ENCODE measurements at places on chromosomes 13 and 19. TPM values are rescaled to one million over a fixed set of nuclear protein-coding genes. Genes with fewer than 3 reads are reported as not detected.

- DNase-seq: no peak
Measured at GRCh38 chr13:114063545-114064449, 68.6 kb downstream of the RASA3 start.

DNA sequence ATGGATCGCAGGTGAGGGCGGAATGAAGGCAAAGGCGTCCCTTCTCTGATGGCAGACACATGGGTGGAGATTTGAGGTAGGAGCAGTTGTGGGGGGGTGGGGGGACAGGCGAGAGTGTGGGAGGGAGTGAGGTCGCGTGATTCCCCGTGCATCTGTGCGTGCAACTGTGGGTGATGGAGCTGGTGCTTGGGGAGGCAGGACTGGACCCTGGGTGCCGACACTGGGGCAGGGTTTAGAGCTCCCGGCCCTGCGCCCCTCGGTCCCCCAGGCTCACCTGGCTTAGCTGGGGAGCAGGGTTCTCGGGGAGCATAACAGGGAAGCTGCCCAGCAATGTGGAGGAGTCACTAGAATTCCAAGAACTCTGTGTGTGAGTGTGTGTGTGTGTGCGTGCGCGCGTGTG is 3.4 kb downstream of the TMPRSS9 start:
- no peak for DNase-seq

DNA sequence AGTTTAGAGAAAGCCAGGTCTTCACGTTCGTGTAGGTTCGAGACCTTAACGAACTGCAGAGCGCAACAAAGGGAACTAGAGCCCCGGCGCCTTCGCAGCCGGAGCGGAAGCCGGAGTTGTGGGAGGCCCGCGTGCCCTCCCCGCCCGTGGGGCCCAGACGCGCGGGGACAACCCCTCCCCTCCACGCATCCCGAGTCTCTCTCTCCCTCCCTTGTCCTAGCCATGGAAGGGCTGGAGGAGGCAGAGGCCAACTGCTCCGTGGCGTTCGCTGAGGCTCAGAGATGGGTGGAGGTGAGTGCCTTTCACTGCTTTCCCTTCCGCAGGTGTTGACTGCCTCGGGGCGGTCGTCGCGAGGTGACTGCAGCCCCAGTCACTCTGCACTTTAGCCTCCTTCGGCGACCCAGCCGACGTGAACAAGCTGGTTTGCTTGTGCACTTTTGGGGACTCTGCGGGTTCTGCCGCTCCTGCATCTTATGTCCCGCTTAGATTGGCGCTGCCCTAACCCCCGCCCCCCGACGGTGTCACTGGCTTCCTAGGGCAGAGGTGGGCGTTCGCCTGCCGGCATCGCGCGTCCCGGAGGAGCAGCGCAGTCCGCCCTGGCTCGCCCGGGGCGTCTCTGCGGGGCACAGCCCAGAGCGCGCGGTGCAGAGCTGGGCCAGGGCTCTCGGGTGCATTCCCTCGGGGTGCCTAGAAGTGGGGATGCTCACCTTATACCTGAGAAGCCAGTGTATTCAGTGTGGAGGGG is 478 bp downstream of the LMO7 start:
- DNase-seq: no peak

- no peak for DNase-seq
Measured at GRCh38 chr19:44748426-44749254, at the start of gene BCL3. TSS of gene BCL3 (plus strand) at chr19:44748708. CDS start at chr19:44748791, 83 bp downstream.

GRCh38 chr13:30892966-30893365 is 13.1 kb upstream of the MEDAG start:
- DNase-seq: no peak

DNA sequence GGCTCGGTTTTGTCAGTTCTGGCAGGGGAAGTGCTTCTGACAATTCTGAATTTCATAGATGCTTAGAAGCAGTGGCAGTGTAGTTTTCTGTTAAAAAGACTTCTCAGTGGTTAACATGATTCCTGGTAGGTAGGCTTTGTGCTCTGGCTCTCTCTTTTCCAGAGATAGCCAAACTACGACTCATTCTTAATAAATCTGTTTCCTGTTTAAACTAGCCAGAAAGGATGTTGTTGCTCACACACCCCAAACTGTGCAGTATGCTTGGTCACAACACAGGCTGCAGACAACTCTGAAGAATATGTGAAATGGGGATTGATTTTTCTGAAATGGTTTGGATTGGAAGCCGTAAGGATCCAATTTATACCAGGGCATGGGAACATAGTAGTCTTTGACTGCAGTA is 711.5 kb downstream of the PCDH17 start:
- no peak for DNase-seq

DNA sequence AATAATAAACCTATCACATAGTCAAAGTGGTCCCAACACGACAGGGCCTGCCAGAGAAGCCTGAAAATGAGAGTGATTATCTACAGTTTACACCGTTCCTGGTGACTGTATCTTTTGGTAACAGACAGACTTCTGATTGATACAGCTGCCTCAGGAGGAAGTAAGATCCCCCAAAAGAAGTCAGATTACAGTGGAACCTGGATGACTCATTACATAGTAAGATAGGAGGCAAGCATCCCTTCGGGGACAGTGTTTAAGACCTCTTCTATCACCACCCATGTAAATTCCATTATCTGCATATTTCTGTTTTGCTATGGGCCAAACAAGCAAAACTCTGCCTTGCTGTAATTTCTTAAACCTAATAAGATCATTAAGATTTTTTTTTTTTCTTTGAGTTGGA is 44.0 kb upstream of the FLT1 start:
- no peak for DNase-seq

DNA sequence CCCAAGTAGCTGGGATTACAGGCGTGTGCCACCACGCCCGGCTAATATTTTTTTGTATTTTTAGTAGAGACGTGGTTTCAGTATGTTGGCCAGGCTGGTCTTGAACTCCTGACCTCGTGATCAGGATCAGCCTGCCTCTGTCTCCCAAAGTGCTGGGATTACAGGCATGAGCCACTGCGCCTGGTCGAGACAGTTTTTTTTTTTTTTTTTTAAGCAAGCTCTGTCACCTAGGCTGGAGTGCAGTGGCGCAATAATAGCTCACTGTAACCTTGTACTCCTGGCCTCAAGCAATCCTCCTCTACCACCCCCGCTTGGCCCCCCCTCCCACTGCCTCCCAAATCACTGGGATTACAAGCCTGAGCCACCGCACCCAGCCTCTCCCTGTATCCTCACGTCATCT is 6.4 kb upstream of the MAP2K7 start:
- no peak for DNase-seq

GRCh38 chr13:43291287-43292060 is 268.1 kb downstream of the DNAJC15 start:
- DNase-seq: no peak

GRCh38 chr19:17947815-17948513 is 15.1 kb downstream of the CCDC124 start:
- no peak for DNase-seq

- no peak for DNase-seq
Measured at GRCh38 chr13:45711951-45712350, 9.8 kb downstream of the CBY2 start.

GRCh38 chr19:5091684-5092480 is 123.0 kb downstream of the KDM4B start:
- DNase-seq: no peak

DNA sequence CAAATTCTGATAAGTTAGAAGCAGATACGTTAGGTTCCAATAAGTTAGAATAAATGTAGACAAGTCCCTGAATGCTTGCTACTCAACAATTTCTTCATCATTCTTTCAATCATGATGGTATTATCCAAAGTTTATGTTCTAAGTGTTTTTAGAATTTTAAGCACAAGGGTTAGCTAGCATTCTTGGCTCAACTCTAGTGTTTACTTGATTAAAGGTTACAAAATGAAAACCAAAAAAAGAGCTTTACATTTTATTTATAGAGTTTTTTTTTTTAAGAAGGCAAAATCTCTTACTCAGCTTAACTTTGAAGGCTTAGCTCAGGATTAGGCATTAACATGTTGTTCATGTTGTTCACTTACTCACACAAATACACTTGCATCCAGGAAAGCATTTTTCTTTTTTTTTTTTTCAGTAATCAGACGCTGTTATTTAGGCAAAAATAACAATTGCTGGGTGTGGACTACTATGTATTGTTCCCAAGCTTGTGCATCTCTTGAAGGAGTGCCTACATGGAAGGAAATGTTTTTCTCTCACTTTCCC is 420.6 kb downstream of the DCT start:
- no peak for DNase-seq

DNA sequence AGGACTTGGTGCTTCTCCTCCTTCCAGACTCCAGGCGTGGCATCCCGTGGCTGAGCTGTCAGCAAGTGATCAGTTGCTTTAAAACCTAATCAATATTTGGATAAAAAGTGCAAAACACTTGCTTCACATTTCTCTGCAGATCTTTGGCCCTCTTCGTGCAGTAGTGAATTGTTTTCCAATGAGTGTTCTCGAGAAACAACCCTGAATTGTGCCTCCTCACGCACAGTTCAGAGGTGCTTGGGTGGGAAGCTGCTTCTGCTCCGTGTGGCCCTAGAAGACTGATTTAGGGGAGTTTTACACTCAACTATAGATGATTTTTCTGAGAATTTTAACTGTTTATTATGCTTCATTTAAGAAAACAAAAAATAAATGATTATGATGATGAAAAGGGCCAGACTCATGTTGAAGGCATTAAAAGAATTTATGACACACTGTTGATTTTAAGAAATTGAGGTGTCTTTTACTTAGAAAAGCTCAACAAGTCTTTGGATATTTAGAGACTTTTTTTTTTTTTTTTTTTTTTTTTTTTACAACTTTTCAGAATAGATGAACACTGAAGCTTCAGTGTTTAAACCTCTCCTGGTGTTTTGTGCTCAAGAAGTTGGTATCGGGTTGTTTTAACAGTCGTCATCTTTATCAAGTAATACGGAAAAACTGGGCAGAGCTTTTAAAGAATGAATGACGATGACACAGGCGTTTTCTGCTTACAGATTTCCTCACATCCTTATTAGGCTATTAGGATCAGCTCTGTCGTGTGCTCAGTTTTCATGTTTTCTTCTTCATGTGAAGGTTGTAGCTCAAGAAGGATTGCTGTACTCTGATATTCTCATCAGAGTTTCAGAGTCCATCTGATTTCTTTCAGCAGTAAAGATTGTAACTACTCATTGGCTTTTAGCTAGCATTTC is 39.5 kb upstream of the TEX29 start:
- DNase-seq: no peak

GRCh38 chr13:73622381-73622780 is 511.8 kb downstream of the KLF12 start:
- DNase-seq: no peak

DNA sequence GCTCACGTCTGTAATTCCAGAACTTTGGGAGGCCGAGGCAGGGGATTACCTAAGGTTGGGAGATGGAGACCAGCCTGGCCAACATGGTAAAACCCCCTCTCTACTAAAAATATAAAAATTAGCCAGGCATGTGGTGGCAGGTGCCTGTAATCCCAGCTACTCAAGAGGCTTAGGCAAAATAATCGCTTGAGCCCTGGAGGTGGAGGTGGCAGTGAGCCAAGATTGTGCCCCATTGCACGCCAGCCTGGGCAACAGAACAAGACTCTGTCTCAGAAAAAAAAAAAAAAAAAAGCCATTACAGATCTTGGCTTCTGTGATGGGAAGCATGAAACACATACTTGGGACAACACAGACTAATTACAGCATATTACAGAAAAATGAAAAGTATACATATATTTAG is 1404.5 kb upstream of the SPRY2 start:
- no peak for DNase-seq

- DNase-seq: no peak
Measured at GRCh38 chr19:6060600-6061375, 49.5 kb downstream of the RFX2 start.

- no peak for DNase-seq
Measured at GRCh38 chr19:47628078-47628771, 19.3 kb downstream of the BICRA start.

GRCh38 chr19:32916969-32917615 is 47.5 kb upstream of the SLC7A9 start:
- no peak for DNase-seq

GRCh38 chr19:33332248-33332647 is 29.9 kb upstream of the CEBPA start:
- DNase-seq: no peak

- DNase-seq: no peak
Measured at GRCh38 chr13:111958612-111959395, 108.1 kb upstream of the SOX1 start.

DNA sequence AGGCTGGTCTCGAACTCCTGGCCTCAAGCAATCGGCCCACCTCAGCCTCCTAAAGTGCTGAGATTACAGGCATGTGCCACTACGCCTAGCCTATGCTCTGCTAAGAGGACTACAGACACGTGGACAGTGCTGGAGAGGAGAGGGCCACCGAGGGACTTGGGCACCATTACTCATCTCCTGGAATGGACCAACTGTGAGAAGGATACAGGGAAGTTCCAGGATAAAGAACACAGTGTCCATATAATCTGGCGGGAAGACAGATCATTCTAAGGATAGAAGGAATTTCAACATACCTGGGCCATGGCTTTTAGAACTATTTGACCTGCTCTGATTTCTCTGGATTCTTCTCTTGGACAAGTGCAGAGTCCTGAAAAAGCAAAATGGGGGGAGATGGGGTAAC is 12.8 kb downstream of the ZNF565 start:
- DNase-seq: no peak

- no peak for DNase-seq
Measured at GRCh38 chr13:110294146-110294545, 12.8 kb downstream of the COL4A1 start.

The PRTN3 gene
- 1.5 TPM for total RNA-seq

The RDH8 gene
- not detected for total RNA-seq

The ZFP28 gene
- total RNA-seq: not detected

The KLC3 gene
- total RNA-seq: 0.49 TPM

The ZNF471 gene
- not detected for total RNA-seq

The TMEM147 gene
- 157 TPM for total RNA-seq

The PEAK3 gene
- not detected for total RNA-seq

The TEKTIP1 gene
- not detected for total RNA-seq

The C2CD4C gene
- total RNA-seq: 13.6 TPM

The KLK11 gene
- total RNA-seq: not detected

The OXGR1 gene
- not detected for total RNA-seq

The POLR1D gene
- total RNA-seq: 75.6 TPM

The C19orf85 gene
- not detected for total RNA-seq

The ABHD13 gene
- total RNA-seq: 4.7 TPM

The BST2 gene
- total RNA-seq: 11.8 TPM

The ANO8 gene
- 13.5 TPM for total RNA-seq

The C19orf53 gene
- 97.2 TPM for total RNA-seq

The ZNF738 gene
- 9.7 TPM for total RNA-seq

The KLK2 gene
- total RNA-seq: not detected

The SMIM17 gene
- total RNA-seq: 0.28 TPM

The SYNE4 gene
- 1.1 TPM for total RNA-seq

The PTGIR gene
- total RNA-seq: 0.08 TPM

The ELAVL3 gene
- not detected for total RNA-seq

The CYP2F1 gene
- total RNA-seq: not detected
